ENCODE measurements at places on chromosomes 2 and 18.

GRCh38 chr2:166115589-166115988 lies 12.2 kb downstream of the SCN1A start:
- no peak for DNase-seq

GRCh38 chr2:109681633-109682380 lies 67.6 kb downstream of the SOWAHC start:
- no peak for DNase-seq

DNA sequence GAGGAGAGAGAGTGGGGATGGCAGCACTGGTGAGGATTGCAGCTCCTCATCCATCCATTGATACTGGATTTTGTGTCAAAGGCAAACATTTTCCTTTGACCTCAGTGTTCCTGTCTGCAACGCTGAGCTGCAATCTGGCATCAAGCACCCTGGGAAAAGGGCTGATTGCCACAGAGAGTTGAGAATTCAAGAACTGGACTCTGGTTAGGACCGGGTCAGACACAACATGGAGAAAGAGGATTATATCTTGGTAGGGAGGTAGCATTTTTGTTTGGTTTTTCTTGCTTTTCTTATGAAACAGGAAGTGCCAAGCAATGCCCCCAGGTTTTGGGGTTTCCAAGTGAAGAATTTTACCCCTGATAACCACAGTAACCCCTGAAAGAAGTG lies 81.9 kb upstream of the PKDCC start:
- DNase-seq: no peak

DNA sequence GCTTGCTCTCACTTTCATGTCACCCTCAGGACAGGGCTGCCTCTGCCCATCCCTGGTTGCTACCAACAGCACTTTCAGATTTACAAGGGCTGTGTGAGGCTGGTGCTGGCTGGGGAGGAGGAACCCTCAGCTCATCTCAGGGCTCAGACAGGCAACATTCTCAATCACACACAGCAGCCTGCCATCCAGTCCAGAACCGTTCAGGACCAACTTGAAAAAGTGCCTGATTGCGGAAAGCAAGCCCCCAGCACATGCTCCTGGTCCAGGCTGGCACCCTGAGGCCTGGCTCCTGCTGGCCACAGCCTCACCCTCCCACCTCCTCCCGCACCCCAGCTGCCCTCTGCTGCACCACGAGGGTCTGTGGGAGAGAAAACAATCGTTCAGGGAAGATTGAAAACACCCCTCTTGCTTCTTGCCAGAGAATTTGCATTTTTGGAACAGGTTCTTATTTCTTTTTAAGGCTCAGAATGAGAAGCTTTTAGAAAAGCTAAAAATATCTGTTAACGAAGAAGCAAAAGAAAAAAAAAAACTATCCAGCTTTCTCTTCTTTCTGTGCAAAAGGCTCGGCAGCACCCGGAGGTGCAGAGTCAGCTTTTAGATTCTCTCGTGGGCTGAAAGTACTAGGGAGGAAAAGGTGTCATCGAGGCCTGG lies 403.8 kb upstream of the ID2 start:
- DNase-seq: no peak

GRCh38 chr2:12818416-12819102 lies 101.8 kb downstream of the TRIB2 start:
- DNase-seq: no peak

- DNase-seq: no peak
Observed at GRCh38 chr18:52060607-52061304, 279.2 kb upstream of the DCC start.

- DNase-seq: no peak
Observed at GRCh38 chr18:61394983-61395382, 61.8 kb downstream of the CDH20 start.

- DNase-seq: no peak
Observed at GRCh38 chr18:44986933-44987332, 306.2 kb downstream of the SETBP1 start.

DNA sequence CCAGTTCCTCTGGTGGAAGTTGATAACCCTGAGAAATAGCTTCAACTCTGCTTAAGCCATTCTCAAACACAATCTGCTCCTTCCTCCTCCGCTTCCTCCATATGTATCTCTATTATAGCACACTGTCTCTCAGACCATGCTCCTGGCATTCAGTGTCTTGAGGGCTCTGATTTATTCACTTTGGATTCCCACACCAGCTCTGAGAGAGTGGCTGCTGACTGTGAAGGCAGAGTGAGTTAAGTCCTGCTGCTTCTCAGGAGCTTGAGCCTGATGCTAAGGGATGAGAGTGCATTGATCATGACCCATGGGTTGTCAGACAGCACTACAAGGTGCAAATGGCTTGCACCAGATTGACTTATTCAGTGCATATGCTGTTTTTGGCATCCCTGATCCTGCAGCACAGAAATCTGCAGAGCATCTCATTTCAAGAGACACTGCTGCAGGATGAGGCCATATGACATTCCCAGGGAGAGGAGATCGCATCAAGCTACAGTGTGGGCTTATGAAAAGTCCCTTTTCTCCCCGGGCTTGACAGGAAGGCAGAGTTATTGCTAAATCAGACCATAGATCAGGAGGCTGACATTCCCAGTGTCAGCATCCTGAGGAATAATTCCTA lies 500.5 kb upstream of the RAB6C start:
- no peak for DNase-seq

DNA sequence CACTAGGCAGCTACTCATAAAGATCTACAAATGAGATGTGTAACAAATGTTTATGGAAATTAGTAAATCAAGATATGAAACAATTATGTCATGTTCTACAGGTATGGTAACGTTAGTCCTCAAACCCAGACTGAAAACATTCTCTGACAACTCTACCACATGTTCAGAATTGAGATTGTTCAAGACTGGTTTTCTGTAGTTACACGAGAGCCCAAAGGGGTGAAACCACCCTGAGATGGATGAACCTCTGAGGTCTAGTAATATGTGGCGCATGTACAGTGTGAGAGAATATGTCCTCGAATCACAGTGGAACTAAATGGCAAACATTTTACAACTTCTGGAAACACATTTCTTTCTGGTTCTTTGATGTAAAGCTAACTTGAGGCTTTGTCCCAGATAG lies 614.3 kb downstream of the ZEB2 start:
- DNase-seq: no peak

- DNase-seq: no peak
Observed at GRCh38 chr2:238913931-238914647, 66.2 kb downstream of the TWIST2 start.

DNA sequence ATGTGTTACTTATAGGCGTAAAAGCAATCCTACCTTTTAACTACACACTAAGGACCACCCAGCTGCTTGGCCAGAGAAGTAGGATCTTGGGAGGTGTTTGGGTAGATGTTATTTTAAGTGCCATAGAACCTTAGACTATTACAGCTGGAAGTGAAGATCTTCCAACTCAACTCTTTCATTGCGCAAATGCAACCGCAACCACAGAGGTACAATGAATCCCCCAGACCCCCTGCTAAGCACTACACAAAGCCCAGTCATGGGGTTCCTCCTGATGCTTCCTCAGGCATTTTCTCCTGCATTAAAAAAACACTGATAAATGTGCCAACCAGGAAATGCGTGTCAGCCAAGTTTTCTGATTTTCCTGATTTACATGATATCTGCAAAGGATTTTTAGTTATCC lies 246.0 kb downstream of the LRRTM1 start:
- no peak for DNase-seq

DNA sequence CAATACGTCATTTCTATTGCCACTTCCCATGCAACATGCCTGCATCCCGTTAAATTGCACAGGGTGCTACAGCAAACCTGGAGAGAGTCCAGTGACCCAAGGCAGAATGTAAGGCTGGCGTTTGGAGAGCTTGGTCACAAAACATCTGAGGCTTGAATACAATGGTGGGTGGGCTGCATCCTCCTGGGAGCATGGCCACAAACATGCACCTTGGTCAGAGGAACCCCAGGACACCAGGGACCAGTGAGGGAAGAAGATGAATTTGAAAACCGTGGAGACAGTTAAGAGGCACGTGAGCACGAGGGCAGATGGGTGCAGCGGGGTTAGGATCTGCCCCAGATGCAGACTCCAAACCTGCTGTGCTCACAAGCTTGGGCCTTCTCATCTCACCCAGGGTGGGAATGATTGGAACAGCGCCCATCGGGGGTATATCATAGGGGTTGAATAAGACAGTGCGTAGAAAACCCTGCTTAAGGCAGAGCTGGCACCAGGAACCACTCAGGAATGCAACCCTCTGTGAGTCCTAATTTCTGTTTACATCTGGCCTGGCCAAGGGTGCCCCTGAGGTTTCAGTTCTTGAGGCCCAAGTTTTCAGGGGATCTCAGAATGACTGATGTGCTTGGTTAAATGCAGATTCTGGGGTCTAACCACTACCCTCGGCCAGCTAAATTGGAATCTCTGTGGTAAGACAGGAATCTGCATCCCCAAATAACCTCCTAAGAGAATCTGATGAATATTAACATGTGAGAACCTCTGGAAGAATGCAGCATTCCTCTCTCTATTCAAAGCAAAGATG lies 97.2 kb downstream of the ARL4C start:
- DNase-seq: no peak

- DNase-seq: no peak
Observed at GRCh38 chr2:73766349-73766748, 13.6 kb downstream of the DUSP11 start.

- DNase-seq: no peak
Observed at GRCh38 chr2:48197618-48198017, 291.3 kb upstream of the FBXO11 start.

DNA sequence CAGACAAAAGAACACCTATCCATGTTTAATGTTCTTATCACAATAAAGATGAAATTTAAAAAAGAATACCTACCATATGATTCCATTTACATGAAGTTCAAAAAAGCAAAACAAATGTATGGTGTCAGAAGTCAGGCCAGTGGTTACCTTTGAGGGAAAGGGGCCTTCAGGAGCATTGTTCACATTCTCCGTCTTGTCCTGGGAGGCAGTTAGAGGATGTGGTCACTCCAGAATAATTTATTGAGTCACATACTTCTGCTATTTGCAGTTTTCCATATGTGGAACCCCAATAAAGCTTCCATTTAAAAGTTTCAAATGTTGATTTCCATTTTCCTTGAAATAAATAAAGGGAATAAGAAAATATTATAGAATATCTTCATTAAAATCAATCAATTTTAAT lies 41.6 kb upstream of the POU3F3 start:
- no peak for DNase-seq

DNA sequence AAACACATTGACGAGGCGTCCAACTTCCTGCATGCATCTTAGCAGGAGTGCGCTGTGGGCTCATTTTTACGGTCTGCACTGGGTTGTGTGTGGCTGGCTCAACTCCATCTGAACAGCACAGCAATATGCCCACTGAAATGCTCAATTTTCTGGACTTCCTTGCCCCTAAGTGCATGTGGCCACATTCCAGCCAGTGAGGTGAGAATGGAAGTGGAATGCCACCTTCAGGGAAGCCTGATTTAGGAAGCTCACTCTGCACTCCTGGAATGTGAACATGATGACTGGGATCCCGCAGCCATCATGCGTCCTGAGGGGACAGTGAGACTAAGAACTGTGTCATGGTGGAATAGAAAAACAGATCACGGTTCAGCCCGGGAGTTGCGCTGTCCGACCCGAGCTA lies 76.2 kb downstream of the PSMG2 start:
- DNase-seq: no peak

DNA sequence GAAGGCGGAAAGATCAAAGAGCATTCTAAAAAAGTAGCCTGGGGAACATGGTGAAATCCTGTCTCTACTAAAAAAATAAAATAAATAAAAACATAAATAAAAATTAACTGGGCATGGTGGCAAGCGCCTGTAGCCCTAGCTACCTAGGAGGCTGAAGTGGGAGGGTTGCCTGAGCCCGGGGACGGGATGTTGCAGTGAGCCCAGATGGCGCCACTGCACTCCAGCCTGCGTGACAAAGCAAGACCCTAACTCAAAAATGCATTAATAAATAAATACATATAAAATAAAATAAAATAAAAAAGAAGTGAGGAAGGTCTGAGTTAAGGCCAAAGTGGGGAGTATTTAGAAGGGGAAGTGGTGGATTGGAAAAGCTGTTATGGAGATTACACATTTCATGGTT lies 1.3 kb upstream of the PSMD14 start:
- DNase-seq: no peak

DNA sequence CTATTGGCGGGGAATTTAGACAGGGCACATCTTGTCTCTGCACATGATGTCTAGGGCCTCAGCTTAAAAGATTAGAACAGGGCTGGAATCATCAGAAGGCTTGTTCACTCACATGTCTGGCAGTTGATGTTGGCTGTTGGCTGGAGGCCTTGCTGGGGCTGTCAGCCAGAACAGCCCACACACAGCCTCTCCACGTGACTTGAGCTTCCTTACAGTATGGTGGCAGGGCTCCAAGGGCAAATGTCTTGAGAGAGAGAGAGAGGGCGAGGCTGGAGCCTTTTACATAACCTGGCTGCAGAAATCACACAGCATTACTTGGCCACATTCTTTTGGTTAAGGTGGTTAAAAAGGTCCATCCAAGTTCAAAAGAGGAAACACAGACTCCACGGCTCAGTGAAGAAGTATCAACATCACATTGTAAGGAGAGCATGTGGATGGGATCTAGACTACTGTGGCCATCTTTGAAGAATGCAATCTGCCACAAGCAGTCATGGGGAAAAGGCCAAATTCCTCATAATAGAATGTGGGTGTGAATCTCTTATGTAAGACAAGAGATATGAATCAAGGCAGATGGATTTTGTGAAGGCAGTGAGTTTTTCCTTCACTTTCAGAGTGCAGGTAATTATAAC lies 30.4 kb downstream of the SRSF7 start:
- no peak for DNase-seq

Measured in stimulated activated CD8-positive, alpha-beta memory T cell treated with anti-CD3 and anti-CD28 coated beads, Interleukin-4, amount 100 ng/mL, for 4 hours (primary cell).